Activated CD4-positive, alpha-beta T cell treated with anti-CD3 and anti-CD28 coated beads, Interleukin-2, amount 10 ng/mL, durations not matched to agents 24 days and 14 days (primary cell): ENCODE measurements at places on chromosomes 16 and 17. TPM values are rescaled to one million over a fixed set of nuclear protein-coding genes. Genes with fewer than 3 reads are reported as not detected.
A peak's percentile ranks its signal among the peaks of the same experiment; 100 is the strongest.

GRCh38 chr16:30122604-30123160 is 338 bp downstream of the MAPK3 start:
- no peak for DNase-seq
- H3K27me3 ChIP-seq = no peaks in the 10 kb centered on the region
- H3K27ac ChIP-seq = peak overlapping the region; percentile 91
- peaks cover 23% of the 10 kb centered on the region for H3K4me1 ChIP-seq
- H3K4me3 ChIP-seq = peak overlapping the region; percentile 91

Gene ABCC3
- total RNA-seq = not detected in 2 replicates

DNA sequence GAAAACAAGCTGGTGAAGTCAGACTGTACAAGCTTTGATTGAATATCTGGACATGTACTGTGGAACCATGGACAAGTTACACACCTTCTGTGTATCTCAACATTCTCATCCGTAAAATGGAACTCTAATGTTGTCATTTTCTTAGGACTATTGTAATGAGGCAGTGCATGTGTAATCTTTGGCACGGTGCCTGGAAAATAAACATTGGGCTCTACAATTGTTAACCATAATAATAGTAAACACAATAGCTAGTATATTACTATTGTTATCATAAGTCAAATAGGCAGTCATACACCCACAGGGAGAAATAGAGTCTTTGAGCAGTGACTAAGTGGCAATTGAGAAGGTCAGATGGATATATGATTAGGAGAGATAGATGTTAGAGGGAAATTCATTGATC is 39.8 kb upstream of the ANKFN1 start:
- DNase-seq = no peak
- no peaks in the 10 kb centered on the region for H3K4me1 ChIP-seq
- no peak overlapping the region for H3K4me3 ChIP-seq
- H3K27ac ChIP-seq = no peak overlapping the region
- peaks cover 8% of the 10 kb centered on the region for H3K27me3 ChIP-seq

- H3K27me3 ChIP-seq = peaks cover 10% of the 10 kb centered on the region
- DNase-seq = no peak
- no peak overlapping the region for H3K27ac ChIP-seq
- no peak overlapping the region for H3K4me3 ChIP-seq
- H3K4me1 ChIP-seq = peaks cover 3% of the 10 kb centered on the region
- no peaks in the 10 kb centered on the region for H3K36me3 ChIP-seq
Measured at GRCh38 chr16:57409065-57409464, 4.5 kb downstream of the CCL17 start.

Gene KRTAP1-5
- total RNA-seq = not detected in 2 replicates

Gene MSLN
- not detected in 2 replicates for total RNA-seq

DNA sequence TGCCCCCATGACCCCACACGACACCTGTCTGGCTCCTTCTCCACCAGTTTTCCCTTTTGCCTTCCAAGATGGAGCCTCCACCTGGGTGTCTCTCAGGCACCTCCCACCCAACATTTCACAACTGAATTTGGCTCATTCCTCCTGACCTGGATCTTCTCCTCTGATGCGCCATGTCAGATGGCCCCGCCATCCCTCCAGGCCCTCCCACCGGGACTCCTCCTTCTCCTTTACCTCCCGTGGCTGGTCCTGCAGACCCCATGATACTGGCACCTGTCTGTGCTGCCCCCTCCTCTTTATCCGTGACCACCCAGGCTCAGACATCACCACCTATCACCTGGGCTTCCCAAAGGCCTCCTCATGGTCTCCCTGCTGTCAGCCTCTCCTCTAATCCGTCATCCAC is 4.7 kb downstream of the TRPV3 start:
- H3K4me3 ChIP-seq = no peak overlapping the region
- peaks cover 2% of the 10 kb centered on the region for H3K4me1 ChIP-seq
- no peak overlapping the region for H3K27ac ChIP-seq
- peaks cover 3% of the 10 kb centered on the region for H3K27me3 ChIP-seq

- peak; percentile 73 for DNase-seq
- peak overlapping the region; percentile 67 for H3K4me3 ChIP-seq
Measured at GRCh38 chr17:57604771-57605674, 140.1 kb downstream of the CCDC182 start.

Gene CEP131
- 15.6 and 18.0 TPM in 2 replicates for total RNA-seq

DNA sequence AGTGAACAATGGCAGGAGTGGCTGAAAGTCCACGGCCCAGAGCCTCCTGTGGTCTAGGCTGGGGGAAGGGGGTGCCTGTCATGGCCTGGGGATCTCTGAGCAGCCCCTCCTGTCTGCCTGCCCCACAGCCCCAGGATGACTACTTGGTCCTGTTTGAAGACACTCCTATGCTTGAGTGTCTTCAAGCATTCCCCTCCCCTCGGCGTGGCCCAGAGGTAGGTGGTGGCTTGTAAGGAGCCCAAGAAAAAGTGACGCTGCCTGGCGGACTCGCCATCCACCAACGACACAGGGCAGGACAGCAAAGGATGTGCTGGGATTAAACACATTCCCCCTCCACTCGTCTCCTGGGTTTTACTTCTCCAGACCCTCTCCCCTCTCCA is 5.7 kb downstream of the SULT1A1 start:
- no peak overlapping the region for H3K27ac ChIP-seq
- no peaks in the 10 kb centered on the region for H3K27me3 ChIP-seq
- no peaks in the 10 kb centered on the region for H3K36me3 ChIP-seq
- no peak for DNase-seq

- peaks cover 10% of the 10 kb centered on the region for H3K4me1 ChIP-seq
- H3K27me3 ChIP-seq = no peaks in the 10 kb centered on the region
- DNase-seq = peak; percentile 60
- H3K4me3 ChIP-seq = no peak overlapping the region
- no peak overlapping the region for H3K27ac ChIP-seq
- H3K36me3 ChIP-seq = no peaks in the 10 kb centered on the region
Measured at GRCh38 chr17:31582151-31582907, 190.9 kb downstream of the RAB11FIP4 start.

GRCh38 chr16:86354641-86355513 is 155.4 kb upstream of the FOXF1 start:
- H3K27me3 ChIP-seq = peaks cover 5% of the 10 kb centered on the region
- no peaks in the 10 kb centered on the region for H3K4me1 ChIP-seq
- no peak for DNase-seq
- no peak overlapping the region for H3K4me3 ChIP-seq

DNA sequence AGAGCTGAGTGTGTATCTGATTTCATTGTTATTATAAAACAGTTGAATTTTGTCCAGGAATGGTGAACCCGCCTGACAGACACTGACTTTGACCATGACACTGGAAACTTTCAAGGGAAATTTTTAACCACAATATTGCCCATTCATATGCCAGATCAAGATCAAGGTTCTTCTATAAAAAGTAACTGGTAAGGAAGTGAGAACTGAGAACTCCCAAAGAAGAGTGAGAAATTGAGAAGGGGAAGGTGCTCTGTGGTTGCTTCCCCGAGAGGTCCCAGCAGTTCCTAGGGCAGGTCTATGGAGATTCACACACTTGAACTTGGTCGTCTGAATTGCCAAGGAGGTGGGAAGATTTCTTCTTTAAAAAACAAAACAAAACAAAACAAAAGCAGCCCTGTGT is 27.3 kb downstream of the SLC6A4 start:
- H3K36me3 ChIP-seq = no peaks in the 10 kb centered on the region
- DNase-seq = no peak
- no peak overlapping the region for H3K4me3 ChIP-seq
- peaks cover 15% of the 10 kb centered on the region for H3K27me3 ChIP-seq
- no peak overlapping the region for H3K27ac ChIP-seq

- no peaks in the 10 kb centered on the region for H3K36me3 ChIP-seq
- DNase-seq = no peak
- H3K4me3 ChIP-seq = no peak overlapping the region
- H3K4me1 ChIP-seq = peaks cover 2% of the 10 kb centered on the region
- H3K27ac ChIP-seq = no peak overlapping the region
- no peaks in the 10 kb centered on the region for H3K27me3 ChIP-seq
Measured at GRCh38 chr16:12096157-12096777, 119.7 kb downstream of the SNX29 start.

Gene KRTAP9-4
- not detected in 2 replicates for total RNA-seq

DNA sequence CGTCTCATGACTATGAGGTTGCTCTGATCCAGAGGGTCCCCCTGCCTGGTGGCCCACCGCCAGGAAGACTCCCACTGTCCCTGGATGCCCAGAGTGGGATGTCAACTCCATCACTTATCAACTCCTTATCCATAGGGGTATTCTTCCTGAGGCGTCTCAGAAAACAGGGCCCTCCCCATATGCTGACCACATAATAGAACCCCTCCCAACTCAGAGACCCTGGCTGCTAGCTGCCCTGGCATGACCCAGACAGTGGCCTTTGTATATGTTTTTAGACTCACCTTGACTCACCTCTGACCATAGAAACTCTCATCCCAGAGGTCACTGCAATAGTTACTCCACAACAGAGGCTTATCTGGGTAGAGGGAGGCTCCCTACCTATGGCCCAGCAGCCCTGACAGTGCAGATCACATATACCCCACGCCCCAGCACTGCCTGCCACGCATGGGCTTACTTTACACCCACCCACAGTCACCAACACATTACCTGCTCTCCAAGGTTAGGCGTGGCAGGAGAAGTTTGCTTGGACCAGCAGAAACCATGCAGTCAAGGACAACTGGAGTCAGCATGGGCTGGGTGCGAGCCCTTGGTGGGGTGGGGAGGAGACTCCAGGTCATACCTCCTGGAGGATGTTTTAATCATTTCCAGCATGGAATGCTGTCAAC is 2.3 kb upstream of the G6PC1 start:
- peaks cover 12% of the 10 kb centered on the region for H3K27me3 ChIP-seq
- DNase-seq = no peak
- no peaks in the 10 kb centered on the region for H3K36me3 ChIP-seq
- no peak overlapping the region for H3K4me3 ChIP-seq

DNA sequence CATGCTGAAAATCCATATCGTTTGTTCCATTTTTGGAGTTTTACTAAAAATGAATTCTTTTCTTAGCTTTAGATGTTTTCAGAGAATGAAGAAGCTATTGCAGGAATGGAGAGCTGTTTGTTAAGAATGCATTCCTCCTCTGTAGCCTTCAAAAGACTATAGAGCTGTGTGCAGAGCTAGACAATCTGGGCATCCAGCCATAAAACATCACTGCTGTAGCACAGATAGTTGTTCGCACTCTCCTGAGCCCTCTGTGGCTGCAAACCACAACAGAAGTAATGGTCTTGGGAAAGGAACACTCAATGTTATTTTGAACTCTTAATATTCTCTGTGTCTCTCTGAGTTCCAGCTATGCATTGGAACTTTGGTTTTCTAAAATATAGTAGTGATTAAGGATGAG is 4.9 kb downstream of the TNRC6C start:
- H3K4me1 ChIP-seq = peaks cover 34% of the 10 kb centered on the region
- no peak overlapping the region for H3K4me3 ChIP-seq
- no peak overlapping the region for H3K27ac ChIP-seq
- H3K36me3 ChIP-seq = peaks cover 12% of the 10 kb centered on the region

GRCh38 chr16:80355335-80355734 is 185.5 kb upstream of the DYNLRB2 start:
- no peaks in the 10 kb centered on the region for H3K4me1 ChIP-seq
- H3K4me3 ChIP-seq = no peak overlapping the region
- H3K27me3 ChIP-seq = peaks cover 2% of the 10 kb centered on the region
- no peak overlapping the region for H3K27ac ChIP-seq
- no peaks in the 10 kb centered on the region for H3K36me3 ChIP-seq

Gene MAPT
- 0.37 and 0.47 TPM in 2 replicates for total RNA-seq

GRCh38 chr17:82860606-82861392 is 21.0 kb upstream of the ZNF750 start:
- H3K27me3 ChIP-seq = no peaks in the 10 kb centered on the region
- H3K36me3 ChIP-seq = peaks cover 16% of the 10 kb centered on the region

- H3K4me1 ChIP-seq = peaks cover 41% of the 10 kb centered on the region
- H3K36me3 ChIP-seq = peaks cover 26% of the 10 kb centered on the region
- no peak overlapping the region for H3K4me3 ChIP-seq
- no peaks in the 10 kb centered on the region for H3K27me3 ChIP-seq
- no peak for DNase-seq
Measured at GRCh38 chr16:50711862-50712559, 18.6 kb downstream of the NOD2 start.
